ENCODE measurements at places on chromosomes 7 and 10.
A peak's percentile ranks its signal among the peaks of the same experiment; 100 is the strongest.

GRCh38 chr10:25743832-25744231 is 190.2 kb upstream of the MYO3A start:
- no peak for DNase-seq

GRCh38 chr10:112902730-112903129 is 47.3 kb upstream of the TCF7L2 start:
- DNase-seq, result no peak

DNA sequence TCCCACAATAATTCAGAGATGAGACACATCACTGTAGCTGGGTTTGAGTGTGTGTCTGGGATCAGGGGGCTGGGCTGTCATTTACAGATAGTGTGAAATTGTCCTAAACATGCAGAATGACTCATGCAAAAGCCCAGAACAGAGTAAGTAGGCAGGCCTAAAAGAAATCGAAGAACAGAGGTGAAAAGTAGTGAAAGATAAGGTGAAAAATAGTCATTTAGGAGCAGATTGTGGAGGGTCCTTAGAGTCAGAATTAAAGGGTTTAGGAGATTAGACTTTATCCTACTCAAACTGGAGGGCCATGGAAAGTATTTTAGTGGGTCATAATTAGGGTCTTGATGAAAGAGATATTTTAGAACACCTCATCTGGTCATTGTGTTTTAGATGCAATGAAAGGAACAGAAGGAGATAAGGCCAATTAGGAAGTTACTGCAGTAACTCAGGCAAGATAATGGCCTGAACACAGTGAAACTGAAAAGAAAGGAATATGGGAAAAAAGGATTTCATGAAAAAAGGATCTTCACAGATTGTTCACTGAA is 58.3 kb upstream of the NEBL start:
- DNase-seq, result no peak

DNA sequence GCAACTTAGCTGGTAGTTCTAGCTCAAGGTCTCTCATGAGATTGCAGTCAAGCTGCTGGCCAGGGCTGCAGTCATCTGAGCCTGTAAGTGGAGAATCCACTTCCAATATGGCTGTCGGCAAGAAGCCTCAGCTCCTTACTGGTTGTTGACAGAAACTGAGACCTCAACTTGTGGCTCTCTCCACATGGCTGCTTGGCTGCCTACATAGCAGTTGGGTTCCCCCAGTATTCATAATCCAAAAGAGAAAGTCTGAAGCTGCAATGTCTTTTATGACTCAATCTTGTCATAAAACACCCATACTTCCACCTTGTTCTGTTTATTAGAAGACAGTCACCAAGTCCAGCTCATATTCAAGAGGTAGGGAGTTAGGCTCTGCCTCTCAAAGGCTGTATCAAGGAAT is 334.9 kb upstream of the KMT2E start:
- DNase-seq, result no peak

DNA sequence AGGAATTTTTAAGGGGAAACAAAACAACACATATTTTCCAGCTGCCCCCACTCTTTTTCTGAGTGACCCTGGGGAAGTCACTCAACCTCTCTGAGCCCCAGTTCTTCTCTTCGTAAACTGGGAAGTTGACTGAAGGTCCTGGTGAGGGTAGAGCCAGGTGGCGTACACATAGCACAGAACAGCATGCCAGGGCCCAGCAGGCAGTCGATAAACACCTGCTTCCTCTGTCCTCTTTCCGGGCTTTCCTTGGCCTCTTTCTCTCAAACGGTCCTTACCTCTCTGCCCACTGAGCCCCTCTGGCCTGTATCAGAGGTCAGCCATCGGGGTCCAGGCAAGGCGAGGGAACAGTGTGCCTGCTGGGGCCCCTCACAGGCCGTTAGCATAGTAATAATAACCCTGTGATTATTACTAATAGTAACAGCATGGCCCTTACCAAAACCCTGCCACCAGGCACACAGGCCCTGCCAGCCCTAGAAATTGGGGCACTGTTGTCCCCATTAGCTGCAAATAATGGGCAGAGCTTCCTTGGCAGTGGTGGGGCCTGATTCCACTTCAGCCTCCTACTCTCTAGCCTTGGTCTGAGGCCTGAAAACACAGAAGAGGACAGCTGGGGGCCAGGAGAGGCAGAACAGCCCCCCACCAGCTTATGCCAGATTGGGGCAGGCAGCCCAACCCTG is 37.3 kb upstream of the SLC29A3 start:
- DNase-seq, result peak; percentile 32

- DNase-seq, result no peak
These were observed 31.4 kb downstream of the CCDC71L start for GRCh38 chr7:106629516-106629915.

DNA sequence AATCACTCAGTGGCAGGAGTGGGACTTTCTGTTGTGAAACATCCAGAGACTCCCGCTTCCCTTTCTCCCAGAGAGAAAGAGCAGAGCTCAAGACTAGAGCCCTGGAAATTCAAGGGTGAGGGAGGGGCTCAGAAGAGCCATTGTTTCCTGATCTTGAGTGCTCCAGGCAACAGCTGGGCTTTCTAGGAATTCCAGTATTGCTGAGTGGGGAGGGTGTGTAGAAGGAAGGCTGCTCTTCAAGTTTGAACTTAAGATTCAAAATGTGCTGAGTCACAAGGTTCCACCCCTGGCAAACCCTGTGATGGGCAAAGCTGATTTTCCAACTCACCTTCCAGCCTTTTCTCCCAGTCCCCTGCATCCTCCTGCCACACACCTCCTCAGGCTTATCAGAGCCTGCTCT is 42.3 kb upstream of the MSRB2 start:
- no peak for DNase-seq

GRCh38 chr10:49352323-49352722 is 43.6 kb downstream of the DRGX start:
- DNase-seq, result no peak

GRCh38 chr7:74581916-74582440 is 75.5 kb upstream of the GTF2I start:
- DNase-seq, result no peak

DNA sequence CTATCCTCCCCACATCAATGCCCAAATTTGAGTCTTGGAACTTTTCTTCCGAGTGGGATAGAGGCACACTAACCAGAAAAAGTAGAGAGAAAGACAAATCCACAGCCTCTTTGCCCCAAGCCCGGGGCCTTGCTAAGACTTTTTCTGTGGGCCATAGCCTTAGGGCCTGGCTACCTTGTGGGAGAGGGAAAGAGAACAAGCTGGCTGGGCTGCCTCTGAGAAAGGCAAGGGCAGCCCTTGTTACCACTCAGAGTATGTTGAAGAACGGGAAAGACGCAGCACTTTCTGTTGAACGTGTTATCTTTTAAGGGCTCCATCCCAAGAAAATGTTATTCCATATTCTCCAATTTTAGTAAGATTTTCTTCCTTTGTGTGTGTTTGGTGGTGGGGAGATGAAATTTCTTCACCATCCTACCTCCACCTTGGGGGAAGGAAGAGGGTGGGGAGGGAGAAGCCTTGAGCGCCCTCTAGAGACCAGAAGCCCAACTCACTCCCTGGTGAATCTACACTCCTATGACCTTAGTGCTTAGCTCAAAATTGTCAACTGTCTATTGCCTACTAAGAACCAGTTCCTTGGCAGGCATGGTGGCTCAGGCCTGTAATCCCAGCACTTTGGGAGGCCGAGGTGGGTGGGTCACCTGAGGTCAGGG is 3.9 kb upstream of the NRF1 start:
- DNase-seq, result peak; percentile 19

DNA sequence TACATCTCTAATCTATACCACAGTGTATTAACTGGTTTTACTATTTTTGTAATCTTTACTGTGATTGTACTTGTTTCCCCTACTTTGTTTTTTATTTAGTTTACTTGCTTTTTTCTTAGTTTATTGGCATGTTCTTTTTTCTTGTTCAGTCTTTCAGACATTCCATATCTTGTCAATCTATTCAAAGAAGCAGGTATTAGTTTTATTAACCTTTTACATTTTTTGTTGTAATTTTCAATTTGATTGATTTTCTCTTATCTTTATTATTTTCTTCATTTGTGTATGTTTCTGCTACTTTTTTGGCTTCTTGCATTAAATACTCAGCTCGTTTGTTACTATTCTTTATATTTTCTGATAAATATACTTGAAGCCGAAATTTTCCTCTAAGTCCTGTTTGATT is 41.6 kb downstream of the TLX1 start:
- no peak for DNase-seq

All from NCI-H1417 (cell line).